ENCODE measurements at places on chromosomes 13 and 19.

GRCh38 chr13:43132911-43133310, 109.5 kb downstream of the DNAJC15 start:
- no peak for DNase-seq

DNA sequence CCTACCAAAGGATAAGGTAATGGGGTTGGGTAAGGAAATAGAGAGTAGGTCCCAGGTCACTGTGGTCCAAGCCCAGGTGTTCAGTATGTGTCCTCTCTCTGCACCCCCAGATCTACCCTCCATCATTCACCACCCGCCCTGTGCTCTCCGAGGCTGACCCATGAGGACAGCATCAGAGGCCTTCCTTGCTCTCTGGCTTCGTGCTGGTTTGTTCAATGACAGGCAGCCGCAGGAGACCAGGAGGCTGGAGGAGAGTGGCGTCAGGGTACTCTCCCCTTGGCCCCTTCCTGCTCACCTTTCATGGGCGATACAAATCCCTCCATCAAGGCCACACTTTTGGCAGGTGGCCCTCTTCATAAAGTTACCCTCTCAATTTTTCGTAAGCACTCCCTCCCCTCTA, 1.7 kb downstream of the TUBA3C start:
- no peak for DNase-seq

DNA sequence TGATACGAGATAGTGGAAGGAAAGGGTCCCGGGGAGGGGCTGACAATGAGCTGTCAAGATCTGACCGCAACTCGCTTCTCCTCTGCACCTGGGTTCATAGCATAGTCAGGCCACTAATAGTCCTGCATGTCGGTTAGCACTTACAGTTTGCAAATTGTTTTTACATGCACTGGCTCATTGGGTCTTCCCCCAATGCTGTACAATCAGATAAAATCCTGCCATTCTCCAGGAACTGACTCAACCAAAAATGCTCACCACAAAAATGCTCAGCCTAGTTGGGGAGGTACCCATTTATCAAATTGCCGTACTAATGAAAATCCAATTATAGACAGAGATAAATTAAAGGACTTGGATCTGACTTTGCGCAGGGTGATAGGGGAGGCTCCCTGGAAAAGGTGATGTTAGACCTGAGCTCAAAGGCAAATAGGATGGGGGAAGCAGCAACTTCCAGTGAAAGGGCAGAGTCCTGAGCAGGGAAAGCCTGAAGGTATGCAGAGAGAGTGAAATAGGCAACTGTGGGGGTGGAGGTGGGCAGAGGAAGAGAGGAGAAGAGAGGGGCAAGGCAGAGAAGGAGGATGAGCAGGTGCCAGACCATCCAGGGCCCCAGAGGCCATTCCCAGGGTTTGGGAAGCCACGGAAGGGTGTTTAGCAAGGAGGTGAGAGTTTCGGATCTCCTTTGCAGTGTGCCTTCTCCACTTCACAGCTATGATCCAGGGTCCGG, 326.1 kb upstream of the TSHZ3 start:
- no peak for DNase-seq

DNA sequence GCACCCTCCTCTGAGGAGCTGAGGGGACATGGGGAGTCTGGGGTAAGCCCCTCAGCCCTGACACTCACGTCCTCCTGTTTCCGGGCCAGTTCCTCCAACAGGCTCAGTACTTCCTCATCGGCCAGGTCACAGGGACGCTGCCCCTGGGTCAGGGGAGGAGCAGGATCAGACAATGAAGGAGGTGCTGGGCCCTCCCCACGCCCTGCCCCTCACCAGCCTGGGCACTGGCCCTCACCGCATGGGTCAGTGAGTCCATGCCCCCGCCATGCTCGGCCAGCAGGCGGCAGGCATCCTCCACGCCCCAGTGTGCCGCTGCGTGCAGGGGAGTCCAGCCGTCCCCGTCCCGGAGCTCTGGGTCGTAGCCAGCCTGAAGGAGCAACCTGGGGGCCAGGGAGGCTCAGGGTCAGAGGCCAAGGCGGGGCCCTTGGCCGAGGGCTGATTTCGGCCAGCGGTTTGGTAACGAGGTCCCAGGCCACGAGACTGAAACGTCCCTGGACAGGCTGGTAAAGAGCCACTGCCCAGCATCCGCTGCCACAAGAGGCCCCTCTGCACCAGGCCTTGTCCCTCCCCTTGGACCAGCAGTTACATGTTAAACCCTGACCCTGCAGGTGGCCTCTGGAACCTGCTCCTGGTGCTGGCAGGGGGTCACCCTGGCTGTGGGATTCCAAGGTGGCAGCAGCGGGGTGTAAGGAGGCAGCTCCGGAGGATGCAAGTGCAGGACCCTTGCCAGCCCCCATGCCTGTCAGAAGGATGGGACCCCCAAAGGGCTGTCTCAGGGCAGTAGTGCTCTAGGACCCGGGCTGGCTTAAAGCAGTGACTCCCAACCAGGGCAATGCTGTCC, 18.5 kb downstream of the PPP1R12C start:
- DNase-seq: no peak

GRCh38 chr19:51100601-51101000, 7.6 kb downstream of the CTU1 start:
- no peak for DNase-seq

GRCh38 chr19:48170817-48171347, 402 bp downstream of the ZSWIM9 start:
- no peak for DNase-seq

DNA sequence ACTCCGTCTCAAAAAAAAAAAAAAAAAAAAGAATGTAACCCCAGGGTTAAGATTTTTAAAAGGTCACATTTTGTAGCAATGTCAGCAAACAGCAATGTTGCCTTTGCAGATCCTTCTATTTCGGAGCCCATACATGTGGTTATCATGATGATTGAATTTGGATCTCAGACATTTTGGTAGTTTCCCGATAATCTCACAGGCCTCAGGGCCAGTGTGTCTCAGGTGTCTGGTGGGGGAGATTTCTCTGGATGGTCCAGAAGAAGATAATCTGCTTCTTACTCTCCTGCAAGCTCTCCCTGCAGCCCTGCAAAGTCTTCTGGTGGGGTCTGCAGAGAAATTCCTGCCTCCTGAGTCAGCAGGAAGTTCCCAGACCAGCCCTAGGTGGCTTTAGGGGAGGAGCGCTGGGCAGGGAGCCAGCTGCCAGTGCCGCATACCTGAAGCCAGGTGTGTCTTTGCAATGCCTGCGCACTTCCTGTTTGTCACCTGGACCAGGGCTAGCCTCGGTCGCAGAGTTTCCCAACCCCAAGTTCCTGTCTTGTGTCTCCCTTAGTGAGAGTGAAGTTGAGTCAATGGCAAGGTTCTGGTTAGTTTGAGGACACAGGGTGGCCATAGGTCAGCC, 1.4 kb downstream of the SH2D3A start:
- no peak for DNase-seq

- DNase-seq: peak; percentile 71
Measured at GRCh38 chr19:56367829-56368711, 25.3 kb downstream of the ZNF582 start.

DNA sequence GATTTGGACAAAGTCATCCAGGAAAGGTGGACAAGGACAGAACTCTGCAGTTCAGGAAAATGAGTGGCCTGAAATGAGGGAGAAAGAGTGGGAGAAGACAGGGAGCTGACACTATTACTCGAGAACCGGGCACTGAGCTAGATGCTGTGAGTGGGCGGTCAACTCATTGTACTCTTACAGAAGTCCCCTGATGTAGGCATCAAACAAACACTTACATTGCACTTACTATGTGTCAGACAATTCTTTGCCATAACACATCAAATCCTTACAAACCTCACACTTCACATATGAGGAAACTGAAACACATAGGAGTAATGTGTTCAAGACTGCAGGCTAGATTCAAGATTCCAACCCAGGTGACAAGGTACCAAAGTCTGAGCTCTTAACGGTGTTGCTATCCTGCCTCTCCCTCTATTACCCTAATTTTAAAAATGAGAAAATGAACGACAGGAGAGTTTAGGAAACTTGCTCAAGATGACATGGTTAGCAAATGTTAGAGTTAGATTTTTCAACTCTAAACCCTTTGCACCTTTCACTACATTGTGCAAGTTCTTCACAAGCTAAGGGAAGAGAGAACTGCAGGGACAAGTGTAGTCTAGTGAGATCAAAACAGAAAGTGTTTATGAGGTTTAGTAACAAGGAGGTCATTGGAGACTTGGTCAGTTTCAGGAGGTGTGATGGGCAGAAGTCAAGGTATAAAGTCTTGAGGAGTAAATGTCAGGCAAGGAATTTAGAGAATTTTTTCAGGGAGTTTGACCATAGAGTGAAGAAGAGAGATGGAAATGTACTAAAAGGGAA, 4.9 kb upstream of the MEDAG start:
- DNase-seq: no peak

GRCh38 chr19:18156841-18157464, 4.0 kb downstream of the PIK3R2 start:
- no peak for DNase-seq

GRCh38 chr13:110119935-110120905, 186.7 kb downstream of the COL4A1 start:
- no peak for DNase-seq

DNA sequence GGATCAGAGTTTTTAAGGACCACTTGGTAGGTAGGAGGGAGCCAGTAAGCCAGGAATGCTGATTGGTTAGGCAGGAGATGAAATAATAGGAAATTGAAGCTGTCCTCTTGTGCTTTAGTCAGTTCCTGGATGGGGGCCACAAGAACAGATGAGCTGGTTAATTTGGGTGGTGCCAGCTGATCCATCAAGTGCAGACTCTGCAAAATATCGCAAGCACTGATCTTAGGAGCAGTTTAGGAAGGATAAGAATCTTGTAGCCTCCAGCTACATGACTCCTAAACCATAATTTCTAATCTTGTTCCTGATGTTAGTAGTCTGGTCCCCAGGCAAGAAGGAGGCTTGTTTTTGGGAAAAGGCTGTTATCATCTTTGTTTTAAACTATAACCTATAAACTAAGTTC, 117.9 kb upstream of the GPR12 start:
- no peak for DNase-seq

DNA sequence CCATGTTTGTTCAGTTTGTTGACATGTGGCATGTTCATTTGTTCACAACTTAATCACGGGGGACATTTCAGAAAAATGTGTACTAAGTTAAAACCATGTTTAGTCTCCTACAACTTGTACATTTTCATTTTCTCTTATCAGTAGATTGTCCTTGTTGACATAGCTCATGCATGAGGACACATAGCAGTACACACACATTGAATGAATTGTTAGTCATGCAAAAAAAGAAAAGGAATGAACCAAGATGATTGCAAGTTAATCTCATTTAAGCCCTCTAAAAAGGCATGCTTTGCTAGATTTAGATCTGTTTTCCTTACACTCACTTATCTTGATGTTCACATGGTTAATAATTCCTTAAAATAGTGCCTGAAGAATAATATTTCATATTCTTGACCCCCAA, 38.2 kb upstream of the AKAP11 start:
- DNase-seq: no peak

GRCh38 chr19:8988204-8988603, 22.0 kb downstream of the MUC16 start:
- DNase-seq: peak; percentile 12

DNA sequence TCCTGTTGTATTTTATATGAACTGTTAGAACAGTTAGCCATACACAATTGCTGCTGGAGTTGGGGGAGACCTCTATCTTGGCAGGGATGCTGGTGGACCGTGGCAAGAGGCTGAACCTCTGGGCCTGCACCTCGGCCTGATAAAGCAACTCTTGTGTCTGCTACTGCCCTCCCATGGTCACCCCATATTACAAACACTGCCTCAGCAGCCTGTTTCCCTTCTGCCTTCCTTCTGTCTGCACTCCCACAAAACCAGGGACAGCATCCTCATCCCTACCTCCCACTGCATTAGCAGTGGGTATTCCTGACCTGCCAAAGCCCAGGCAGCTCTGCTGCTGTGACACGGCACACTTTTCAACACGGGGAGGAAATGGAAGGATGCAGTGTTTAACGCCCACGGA, 456.4 kb downstream of the FGF14 start:
- DNase-seq: no peak

DNA sequence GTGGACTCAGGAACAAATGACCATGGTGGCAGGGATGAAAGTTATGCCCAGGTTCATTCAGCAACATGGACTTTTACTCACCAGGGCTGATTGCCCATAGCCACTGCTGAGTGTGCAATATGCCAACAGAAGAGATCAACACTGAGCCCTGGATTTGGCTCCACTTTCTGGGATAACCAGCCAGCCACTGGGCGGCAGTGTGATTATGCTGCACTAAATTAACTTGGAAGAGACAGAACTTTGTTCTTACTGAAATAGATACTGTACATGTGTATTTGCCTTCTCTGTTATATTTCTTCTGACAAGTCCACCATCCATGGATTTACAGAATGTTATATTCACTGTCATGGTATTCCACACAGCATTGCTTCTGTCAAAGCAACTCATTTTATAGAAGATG, 257.4 kb downstream of the TDRD3 start:
- no peak for DNase-seq

DNA sequence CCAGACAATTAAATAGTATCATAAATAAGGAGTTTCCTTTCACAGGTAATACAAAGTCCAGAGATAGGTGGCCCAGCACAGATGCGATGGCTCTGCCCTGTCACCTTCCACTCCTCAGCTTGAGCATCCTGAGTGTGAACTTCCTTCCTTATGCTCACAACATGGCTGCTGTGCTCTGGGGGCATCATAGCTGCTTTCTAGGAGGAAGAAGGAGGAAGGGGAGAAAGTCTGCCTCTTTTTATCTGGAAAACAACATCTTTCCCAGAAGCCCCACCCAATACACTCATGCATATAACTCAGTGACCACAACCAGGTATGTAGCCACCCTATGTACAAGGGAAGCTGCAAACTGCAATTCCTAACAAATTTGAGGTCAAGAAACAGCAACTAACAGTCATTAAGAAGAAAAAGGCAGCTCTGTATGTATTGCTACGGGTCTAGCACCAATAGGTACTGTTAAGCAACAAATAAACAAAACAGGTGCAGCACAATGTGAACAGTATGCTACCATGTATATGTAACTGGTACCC, 201.2 kb upstream of the UBL3 start:
- DNase-seq: no peak

GRCh38 chr13:59733744-59734143, 430.0 kb downstream of the DIAPH3 start:
- no peak for DNase-seq

- DNase-seq: no peak
Measured at GRCh38 chr19:19306191-19306590, 14.1 kb downstream of the SUGP1 start.

GRCh38 chr13:100513987-100514670, 74.5 kb downstream of the GGACT start:
- no peak for DNase-seq
